ENCODE measurements at places on chromosomes 6 and 20.

DNA sequence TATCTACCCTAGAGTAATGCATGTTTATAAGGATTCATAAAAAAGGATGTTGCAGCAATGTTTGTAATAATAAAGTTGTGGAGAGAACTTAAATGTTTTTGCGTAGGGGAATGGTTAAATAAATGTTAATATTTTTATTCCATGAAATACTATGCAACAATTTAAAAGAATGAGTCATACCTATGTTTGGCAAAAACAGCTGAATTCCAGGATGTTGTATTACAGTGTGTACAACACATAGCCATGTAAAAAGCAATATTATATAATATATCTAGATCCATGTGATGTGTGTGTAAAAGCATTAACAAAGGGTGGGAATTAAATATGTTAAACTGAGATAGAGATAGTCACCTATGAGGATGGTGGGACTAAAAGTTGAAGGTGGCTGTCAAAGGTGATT is 21.1 kb upstream of the PKIB start:
- DNase-seq = no peak

GRCh38 chr6:137744877-137745276 is 122.2 kb upstream of the TNFAIP3 start:
- peak; percentile 76 for DNase-seq

- DNase-seq = no peak
Observed at GRCh38 chr6:28880519-28880893, 43.3 kb downstream of the TRIM27 start.

DNA sequence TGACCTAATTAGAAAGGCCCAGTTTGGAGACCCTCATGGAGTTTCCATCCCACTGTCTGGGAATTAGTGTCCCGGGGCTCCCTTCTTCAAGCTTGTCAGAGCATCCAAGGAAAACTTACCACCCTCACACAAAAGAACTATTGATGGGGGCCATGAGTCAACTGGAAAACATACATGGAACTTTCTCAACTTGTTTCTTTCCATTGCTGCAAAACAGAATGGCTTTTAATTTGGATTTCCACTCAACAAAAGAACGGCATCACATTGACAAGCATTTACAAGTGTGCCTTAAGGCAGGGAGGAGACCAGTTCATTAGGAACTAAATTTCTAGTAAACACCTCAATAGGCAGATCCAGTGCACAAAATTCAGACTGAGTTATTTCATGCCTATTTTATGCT is 289.1 kb upstream of the PREP start:
- no peak for DNase-seq

DNA sequence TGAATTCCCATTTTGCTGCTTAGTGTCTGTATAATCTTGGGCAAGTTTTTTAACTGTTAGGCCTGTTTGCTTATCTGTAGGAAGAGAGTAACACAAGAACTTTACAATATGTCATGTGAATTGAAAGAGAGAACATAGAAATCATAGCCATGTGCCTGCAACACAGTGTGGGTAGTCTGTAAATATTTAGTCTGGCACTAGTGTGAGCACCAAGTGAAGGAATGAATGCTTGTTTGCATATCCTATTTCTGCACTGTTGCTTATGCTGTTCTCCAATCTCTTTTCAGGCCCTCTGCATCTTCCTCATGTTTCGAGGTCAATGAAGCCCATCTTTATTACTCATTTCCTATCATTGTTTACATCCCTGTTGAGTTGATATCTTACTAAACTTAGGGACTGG is 49.2 kb downstream of the CBFA2T2 start:
- DNase-seq = no peak
